ENCODE measurements at places on chromosomes 1 and 21.

- DNase-seq: no peak
Observed at GRCh38 chr1:220572416-220572815, 44.5 kb downstream of the MARK1 start.

- no peak for DNase-seq
Observed at GRCh38 chr1:156539818-156540355, 32.5 kb downstream of the IQGAP3 start.

DNA sequence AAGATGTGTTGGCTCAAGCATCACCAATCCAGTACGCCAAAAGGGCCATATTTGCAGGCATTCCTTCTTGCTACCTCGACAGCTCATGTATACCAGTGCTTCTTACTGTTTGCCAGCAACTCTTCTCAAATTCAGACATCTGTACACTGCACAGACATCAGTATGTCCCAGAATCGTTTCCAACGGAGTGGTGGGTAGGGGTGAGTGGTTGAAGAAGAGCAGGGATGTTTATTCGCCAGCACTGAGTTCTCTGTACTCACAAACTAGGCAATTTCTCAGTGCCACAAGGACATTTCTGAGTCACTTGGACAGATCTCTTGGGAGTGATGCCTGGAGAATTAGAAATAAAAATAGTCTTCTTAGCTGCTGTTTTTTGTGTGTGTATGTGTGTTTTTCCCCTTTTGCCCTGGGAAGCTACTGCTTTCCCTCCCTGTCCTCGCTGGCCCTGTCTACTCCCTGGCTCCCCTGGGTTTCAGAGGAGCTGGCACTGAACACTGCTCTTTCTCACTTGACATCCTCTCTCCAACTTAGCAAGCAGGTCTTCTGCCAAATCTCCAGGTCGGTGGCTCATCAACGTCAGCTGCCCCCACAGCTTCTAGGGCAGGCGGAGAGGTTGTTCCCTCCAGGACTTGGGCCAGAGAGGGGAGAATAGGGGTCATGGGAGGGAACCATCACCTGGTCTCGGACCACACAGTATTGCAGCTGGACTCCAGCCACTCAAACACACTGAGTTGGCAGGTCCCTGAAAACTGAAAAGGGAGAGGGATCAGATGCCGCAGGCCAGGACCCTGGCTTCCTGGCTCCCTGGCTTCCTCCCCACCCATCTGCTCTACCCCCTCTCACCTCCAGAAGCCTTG is 90.5 kb downstream of the NMNAT2 start:
- DNase-seq: no peak

- DNase-seq: no peak
Observed at GRCh38 chr1:182447660-182448059, 2.3 kb upstream of the RGSL1 start.

- no peak for DNase-seq
Observed at GRCh38 chr1:59816318-59816878, 1.6 kb downstream of the HOOK1 start.

DNA sequence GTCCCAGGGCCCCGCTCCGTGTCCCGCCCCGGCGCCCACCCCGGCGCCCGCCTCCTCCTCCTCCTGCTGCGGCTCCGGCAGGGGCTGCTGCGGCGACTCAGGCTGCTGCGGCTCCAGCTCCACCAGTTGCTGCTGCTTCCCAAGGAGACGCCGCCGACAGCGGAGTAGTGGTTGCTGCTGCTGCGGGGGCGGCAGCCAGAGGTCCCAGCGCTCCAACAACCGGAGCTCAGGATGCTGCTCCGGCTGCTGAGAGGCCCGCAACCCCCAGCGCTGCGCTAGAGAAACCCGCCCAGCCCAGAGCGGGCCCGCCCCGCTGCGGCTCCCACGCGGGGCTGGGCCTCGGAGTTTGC is 1.1 kb downstream of the CRCT1 start:
- no peak for DNase-seq

GRCh38 chr1:204171751-204172178 is 5.6 kb upstream of the REN start:
- no peak for DNase-seq

DNA sequence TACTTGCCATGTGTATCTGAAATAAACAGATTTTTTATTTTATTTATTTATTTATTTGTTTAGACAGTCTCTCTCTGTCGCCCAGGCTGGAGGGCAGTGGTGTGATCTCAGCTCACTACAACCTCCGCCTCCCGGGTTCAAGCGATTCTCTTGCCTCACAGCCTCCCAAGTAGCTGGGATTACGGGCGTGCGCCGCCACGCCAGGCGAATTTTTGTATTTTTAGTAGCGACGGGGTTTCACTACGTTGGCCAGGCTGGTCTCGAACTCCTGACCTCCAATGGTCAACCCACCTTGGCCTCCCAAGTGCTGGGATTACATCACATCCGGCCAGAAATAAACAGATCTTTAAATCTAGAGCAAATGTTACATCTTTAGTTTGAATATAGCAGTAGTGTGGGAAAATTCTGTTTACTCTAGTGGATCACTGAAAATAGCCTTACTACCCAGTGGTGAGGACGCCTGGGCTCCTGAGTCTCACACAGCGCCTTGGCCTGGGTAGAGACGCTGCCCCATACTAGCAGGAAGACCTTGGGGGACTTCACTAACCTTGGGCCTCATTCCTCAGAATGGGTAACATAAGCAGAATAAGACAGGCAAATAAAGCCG is 709 bp downstream of the GART start:
- no peak for DNase-seq

GRCh38 chr1:182149411-182149965 is 88.0 kb upstream of the ZNF648 start:
- no peak for DNase-seq

- peak; percentile 86 for DNase-seq
Observed at GRCh38 chr1:995665-996633, 3.9 kb downstream of the HES4 start.

- DNase-seq: no peak
Observed at GRCh38 chr1:23638786-23639241, 52.8 kb upstream of the RPL11 start.

DNA sequence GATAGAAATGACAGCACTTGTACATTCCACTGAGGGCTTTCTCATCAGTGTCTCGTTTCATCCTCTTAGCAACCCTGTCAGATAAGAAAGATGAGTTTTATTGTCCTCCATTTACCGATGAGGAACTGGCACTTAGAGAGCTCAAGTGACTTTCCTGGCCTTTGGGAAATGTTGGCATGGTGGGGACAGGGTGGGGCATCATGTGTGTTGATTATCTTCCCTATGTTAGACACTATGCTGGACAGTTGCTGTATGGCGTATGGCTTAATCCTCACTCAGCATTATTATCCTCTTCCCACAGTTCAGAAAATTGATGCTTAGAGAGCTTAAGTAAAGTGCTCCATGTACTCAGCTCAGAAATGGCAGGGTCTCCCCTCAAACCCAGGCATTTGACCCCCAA is 163.2 kb downstream of the CAMTA1 start:
- DNase-seq: no peak

GRCh38 chr1:48619539-48619938 is 147.5 kb upstream of the SPATA6 start:
- no peak for DNase-seq

DNA sequence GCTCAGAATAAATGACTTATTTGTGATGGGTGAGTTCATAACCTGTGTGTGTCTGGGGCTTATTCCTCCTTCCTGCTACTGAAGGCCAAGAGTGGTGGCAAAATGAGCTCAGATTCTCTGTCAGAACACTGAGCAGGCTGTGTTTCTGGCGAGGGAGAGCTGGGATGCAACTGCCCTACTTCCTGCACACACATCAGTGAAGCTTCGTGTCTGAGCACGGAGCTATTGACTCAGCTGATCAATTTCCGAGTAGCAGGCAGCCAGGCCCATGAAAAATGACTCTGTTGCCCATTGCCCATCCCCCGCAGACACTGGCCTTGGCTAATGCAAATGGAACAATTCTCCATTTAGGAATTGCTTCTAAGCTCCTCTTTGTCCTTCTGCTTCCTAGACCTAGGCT is 27.7 kb downstream of the TNR start:
- no peak for DNase-seq

DNA sequence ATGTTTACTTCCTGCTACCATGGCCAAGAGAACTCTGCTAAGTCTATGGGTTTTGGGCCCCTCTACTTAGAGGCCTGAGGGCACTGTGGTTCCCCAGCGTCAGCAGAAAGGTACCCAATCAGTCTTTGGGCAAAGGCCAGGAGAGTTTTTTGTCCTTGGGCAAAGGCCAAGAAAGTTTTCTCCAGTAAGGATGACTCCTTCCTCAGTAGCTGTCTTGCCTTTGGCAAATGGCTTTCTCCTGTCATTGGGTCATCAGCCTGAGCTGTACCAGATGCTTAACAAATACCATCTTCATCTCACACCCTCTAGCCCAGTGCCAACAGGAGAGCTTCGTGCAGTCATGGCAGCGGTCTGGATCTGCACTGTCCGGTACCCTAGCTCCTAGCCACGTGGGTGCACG is 199.3 kb upstream of the TMEM51 start:
- no peak for DNase-seq

- DNase-seq: no peak
Observed at GRCh38 chr1:19080721-19081120, 124.2 kb upstream of the IFFO2 start.

DNA sequence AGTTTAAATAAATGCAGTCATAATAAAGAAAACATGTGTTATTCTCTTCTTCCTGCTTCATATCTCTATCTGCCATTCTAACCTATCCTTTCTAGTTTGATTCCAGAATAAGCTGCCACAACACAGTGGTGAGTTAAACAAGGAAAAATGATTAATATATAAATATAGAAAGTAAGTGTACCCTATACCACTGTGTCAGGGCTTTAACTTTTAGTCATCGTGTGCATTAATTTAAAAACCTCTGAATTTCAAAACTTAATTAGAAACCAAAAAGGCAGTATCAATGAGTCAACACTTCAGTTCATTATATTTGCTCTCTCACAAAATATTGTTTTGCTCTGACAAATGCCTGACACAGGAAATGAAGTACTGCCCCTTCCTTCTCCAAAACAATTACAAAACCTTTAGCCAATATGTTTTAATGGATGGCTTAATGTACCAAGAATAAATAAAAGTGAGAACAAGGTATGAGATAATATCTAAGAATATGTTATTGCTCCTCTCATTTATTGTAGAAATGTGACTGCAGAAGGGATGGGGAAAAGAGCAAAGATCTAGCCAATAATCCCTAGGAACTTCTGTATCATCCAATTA is 634.8 kb downstream of the KCNT2 start:
- DNase-seq: no peak

- no peak for DNase-seq
Observed at GRCh38 chr1:232629250-232630046, 485 bp downstream of the SIPA1L2 start.

GRCh38 chr1:36534711-36535412 is 52.1 kb upstream of the CSF3R start:
- DNase-seq: no peak

DNA sequence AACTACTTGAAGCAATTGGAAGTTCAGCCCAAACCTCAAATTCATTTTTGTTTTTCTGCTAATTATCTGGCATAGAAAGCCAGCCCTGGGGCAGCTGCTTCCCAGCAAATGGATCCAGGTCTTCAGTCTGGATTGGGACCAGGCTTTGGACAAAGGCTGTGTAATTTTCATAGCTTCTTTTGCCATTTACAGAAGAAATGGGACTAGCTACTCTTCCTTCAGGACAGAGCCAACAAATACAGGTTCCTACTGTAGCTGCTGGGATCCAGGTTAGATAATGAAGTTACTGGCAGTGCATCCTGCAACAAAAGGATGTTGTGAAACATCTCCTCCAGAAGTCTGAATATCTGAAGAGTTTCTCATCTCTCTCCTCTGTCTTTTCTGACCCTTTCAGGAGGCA is 171.5 kb upstream of the CAMK1G start:
- DNase-seq: no peak

- no peak for DNase-seq
Observed at GRCh38 chr1:44924835-44925464, 61.4 kb downstream of the EIF2B3 start.

DNA sequence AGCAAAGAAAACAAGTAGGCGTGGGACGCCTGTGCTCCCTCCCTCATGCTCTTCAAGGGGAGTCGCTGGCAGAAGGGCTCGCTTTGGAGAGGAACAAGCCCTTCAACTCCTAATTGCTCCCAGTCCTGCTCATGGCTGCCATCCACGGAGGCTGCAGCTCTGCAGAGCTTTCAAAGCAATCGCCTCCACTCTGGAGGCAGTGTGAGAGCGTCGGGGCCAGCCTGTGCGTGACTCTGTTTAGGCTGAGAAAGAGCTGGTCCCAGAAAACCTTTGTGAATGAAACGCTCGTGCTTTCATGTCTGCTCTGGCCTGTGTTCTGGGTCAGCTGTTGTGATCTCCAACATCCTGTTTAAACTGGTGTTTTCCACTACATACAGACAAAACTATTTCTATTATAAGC is 23.9 kb upstream of the RUNX1 start:
- no peak for DNase-seq

GRCh38 chr1:243927381-243927780 is 77.3 kb upstream of the AKT3 start:
- DNase-seq: no peak

DNA sequence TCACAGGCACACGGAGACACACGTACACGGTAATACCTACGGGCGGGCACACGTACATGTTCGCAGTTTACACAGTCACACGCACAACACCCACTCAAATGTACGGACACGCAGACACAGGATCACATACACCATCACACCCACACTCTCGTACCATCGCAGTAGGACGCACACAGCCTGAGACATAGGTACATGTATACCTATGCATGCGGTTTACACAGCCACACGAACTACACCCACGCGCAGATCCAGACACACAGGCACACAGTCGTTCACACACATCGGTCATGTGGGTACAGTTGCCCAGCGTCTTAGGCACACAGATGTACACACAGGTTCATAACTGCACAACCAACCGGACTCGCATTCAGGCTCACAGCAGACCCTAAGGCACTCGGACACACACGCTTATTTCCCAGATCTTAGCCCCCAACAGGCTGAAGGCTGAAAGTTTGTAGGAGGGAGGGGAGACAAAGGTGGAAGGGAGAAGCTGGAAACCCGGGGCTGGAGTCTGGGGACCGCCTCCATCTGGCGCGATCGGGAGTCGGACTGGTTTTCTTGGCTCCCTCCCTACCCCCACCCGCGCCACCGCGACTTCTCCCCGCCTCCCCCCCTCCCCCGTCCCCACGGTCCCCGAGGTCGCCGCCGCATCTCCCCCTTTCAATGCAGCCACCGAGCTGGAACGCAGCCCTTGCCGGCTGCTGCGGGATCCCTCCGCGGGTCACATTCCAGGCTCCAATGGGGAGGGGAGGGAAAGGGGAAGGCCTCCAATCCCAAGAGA is 51.9 kb upstream of the SYNC start:
- DNase-seq: no peak
